NCI-H524 (cell line): ENCODE measurements at places on chromosomes 6 and 20.
A peak's percentile ranks its signal among the peaks of the same experiment; 100 is the strongest.

DNA sequence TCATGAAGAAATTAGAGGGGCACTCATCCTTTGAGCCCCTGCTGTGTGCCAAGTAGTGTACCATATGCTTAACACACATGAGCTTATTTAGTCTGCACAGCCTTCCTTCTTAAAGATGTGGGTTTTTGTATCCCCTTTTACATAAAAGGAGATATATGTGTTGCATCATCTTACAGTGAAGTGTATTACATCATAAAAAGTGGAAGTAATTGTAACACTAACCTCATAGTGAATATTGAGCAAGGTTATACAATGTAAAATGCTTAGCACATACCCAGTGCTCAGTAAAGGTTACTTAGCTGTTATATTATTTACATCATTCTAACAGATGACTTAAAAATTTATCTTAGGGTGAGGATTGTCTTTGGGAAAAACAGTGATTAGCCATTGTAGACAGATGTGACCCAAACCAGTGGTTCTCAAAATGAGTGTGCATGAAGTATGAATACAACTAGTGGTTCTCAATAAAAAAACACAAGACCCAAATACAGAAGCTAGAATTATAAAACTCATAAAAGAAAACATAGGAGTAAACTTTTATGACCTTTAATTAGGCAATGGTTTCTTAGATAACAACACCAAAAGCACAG, 3.8 kb upstream of the PIGU start:
- no peak for DNase-seq

DNA sequence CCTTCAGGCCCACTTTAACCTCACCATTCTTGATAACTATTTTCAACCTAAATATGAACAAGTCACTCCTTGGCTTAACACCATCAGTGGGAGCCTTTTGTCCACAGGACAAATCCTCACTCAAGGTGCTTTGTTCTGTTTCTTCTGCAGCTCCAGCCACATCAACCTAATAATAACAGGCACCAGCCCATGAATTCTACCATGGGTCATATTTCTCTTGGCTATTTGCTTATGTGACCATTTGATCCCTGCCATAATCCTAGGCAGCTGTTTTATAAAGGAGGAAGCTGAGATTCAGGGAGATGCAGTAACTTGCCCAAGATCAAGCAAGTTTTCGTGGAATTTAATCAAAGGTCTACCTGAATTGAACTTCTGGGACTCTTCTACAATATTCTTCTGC, 561.3 kb downstream of the DHX35 start:
- DNase-seq: no peak

DNA sequence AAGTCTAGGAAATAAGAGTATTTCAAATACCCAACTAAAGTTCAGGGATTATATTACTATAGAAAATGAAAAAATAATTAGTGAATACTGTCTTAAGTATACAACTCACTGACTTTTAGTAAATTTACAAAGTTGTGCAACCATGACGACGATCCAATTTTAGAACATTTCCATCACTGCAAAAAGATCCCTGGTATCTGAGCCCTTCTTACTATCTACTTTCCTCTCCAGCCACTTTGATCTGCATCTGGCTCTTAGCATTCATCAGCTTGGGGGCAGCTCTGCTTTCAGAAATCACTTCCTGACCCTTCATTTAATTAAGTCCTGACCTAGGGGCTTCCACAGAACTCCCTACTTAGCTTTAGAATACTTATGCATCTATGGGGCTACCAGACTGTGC, 38.2 kb upstream of the RBL1 start:
- no peak for DNase-seq

DNA sequence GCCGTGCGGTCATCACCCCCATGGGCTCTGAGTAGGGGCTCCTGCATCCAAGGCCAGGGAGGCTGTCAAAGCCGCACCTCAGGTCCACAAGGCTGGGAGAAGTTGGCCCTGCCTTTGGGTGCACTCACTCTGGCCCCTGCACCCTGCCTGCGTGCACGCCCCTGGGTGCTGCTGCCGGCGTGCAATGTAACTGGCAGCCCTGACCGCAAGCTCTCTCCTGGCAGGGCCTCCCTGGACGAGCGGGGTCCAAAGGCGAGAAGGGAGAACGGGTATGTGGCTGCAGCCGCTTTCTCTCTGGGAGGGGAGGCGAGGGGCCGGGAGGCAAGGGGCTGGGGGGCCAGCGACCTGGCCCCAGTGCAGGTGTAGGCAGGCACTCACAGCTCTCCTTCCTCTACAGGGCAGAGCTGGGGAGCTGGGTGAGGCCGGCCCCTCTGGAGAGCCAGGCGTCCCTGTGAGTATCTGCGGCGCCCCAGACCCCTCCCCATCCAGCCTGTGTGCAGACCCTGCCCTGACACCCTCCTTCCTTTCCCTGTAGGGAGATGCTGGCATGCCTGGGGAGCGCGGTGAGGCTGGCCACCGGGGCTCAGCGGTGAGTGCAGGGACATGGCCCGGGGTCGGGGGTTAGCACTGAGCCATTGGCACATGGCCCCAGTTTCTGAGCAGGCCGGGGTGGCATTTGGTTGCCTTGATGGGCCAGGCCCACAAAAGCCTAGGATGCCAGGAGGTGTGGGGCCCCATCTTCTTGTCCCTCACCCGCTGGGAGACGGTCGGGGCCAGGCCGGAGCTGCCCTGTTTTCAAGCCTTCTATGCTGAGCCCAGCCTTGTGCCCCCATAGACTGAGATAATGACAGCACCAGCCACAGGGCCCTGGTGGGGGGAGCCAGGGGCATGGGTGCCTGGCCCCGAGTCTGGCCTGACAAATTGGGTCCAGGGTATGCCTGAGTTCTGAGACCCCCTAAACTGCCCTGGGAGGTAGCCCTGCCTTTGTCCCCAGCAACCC, 12.7 kb downstream of the COL9A3 start:
- DNase-seq: no peak

GRCh38 chr6:138885156-138885819, 89.4 kb downstream of the ECT2L start:
- no peak for DNase-seq

DNA sequence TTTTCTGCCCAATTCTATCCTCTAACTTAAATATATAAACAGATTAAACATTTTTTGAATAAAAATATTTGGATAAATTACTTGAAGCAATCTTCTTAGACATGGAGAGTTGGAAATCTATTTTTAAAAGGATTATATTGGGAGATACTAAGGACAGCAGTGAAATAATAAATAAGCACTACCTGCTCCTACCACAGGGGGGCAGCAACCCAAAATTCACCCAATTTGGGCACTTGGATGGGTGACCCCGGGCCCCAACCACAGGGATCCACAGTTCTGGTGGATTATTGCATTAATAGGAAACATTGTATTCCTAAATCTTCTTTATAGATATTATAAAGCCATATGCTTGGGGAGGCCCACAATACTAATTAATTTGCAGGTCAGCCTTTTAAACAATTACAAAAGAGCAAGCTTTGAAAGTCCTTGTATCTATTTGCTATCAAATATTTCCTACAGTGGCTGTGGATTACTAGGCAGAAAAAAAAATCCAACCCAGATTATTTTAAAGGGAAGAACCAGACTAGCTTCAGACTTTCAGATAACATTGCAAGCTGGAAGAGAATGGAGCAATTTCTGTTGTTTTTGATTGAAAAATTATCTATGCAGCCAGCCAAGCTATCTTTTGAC, 66.4 kb upstream of the PDE10A start:
- peak; percentile 40 for DNase-seq

- DNase-seq: peak; percentile 9
Measured at GRCh38 chr6:107707346-107708275, 116.5 kb downstream of the SCML4 start.

DNA sequence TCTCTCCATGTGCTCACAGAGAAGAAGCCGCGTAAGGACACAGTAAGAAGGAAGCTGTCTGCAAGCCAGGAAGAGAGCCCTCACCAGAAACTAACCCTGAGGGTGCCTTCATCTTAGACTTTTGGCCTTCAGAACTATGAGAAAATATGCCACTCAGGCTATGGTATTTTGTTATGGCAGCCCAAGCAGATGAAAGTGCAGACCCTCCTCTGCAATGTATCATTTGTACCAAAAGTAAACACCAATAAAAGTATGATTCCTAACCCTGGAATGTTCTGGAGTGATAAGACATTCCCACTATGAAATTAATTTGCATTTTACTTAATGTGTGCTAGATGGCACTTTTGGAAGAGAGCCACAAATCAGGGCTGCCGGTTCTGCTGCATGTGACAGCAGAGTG, 594.3 kb downstream of the UTRN start:
- no peak for DNase-seq

- DNase-seq: no peak
Measured at GRCh38 chr6:106159531-106159940, 73.4 kb downstream of the PRDM1 start.

- no peak for DNase-seq
Measured at GRCh38 chr20:62530643-62531032, 54.8 kb upstream of the GATA5 start.

GRCh38 chr6:47484616-47485015, 7.0 kb downstream of the CD2AP start:
- no peak for DNase-seq

GRCh38 chr20:10522328-10522727, 87.2 kb downstream of the SLX4IP start:
- DNase-seq: no peak

DNA sequence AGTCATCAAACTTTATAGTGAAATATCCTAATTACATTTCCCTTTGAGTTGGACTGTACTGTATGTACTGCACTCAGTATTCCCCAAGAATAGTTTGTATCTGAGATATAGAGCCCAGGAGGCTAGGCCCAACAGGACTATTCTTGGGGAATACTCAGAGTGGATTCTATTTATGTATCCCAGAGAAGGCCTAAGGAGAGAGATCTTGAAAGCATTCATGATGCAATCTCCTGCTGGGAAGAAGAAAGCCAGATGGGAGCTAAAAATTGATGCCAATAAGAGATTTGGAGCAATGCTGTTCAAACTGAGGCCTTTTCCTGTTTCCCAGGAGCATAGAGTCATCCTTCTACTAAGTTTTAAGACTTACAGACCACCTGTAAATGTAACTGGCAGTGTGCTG, 452.1 kb upstream of the PLCB4 start:
- DNase-seq: no peak

GRCh38 chr6:124522335-124522734, 439.9 kb upstream of the RNF217 start:
- no peak for DNase-seq

DNA sequence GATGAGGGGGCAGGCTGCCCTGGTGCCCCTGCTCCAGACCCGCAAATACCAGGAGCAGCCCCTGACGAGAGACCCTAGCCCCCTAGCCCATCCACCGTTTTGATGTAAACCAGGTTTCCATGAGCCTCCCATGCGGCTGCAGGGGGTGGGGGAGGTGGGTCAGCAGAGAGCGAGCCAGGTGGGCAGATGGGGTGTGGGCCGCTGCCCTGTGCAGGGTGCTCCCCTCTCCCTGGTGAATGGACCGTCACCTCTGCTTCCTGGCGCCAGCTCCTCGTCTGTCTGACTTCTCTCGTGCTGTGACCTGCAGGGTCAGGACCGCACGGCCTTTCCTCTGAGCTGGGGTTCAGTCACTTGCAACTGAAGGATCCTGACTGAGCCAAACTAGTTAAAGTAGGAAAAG, 15.7 kb upstream of the BHLHE23 start:
- no peak for DNase-seq

DNA sequence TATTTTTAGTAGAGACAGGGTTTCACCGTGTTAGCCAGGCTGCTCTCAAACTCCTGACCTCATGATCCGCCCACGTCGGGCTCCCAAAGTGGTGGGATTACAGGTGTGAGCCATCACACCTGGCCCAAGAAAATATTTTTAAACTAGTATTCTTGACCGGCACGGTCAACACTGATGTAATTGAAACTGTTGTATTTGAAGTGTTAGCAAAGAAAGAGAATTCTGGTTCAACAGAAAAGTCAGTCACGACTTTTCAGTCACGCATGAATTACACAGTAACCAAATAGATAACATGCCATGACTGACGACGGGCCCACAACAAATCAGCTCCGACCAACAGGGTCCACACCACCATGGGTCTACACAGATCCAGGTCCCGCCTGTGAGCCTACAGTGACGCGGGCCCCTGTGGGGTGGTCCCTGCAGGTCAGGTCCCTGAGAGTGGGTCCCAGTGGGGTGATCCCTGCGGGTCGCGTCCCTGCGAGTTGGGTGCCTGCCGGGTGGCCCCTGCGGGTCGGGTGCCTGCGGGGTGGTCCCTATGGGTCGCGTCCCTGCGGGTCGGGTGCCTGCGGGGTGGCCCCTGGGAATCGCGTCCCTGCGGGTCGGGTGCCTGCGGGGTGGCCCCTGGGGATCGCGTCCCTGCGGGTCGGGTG, 1.0 kb downstream of the GMEB2 start:
- no peak for DNase-seq

DNA sequence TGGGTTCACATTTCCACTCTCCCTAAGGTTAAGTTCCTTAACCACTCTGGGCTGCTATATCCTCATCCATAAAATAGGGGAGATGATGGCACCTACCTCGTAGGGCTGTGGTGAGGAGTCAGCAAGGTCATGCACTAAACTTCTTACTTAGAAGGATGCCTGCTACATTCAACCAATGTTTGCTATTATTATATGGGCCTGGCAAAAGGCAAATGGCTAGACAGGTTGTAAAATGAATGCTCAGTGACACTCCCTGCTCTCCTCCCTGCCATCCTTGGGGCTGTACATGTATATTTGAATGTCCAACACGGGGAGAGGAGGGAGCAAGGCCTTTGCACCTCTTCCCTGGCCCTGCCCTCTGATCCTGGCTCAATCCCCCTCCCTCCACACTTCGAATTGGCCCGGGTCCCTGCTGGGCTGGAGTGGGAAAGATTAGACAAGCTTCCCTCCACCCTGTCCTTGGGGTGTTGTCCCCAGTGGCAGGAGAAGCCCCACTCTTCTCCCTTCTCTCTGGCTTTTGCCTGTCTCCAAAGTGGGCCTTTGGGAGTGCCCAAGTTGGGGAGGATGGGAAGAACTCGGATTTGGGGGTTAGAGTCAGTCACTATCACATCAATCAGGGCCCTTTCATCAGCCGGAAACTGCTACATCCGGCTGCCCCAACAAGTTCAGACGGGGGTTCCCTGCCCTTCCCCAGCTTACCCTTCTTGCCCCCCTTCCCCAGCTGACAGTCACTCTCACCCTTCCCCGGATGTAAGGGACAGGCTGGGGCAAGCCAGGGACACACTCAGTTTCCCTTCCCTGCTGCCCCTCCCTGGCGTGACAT, 36.3 kb upstream of the VEGFA start:
- DNase-seq: no peak

GRCh38 chr6:117451671-117452070, 25.9 kb upstream of the ROS1 start:
- DNase-seq: no peak

DNA sequence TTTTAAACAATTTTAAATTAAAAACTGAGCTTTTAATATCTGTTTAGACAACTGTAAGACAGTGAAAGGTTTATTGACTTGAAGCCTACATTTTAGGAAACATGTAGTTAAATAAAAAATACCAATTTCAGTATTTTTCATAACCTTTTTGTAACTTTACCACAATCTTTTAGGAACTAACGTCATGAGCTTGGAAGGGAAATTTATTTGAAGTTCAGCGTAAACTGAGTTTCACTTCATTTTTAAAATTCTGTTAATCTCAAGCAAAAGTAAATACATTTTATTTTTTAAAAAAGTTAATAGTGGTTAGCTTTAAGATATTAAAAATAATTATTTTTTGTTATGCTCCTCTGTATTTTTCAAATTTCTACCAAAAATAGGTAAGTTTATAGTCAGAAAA, 5.5 kb downstream of the CST7 start:
- no peak for DNase-seq
